ENCODE measurements at places on chromosomes 3 and 15.
A peak's percentile ranks its signal among the peaks of the same experiment; 100 is the strongest.

- DNase-seq: no peak
These were observed 226.4 kb downstream of the OPA1 start for GRCh38 chr3:193819117-193820010.

DNA sequence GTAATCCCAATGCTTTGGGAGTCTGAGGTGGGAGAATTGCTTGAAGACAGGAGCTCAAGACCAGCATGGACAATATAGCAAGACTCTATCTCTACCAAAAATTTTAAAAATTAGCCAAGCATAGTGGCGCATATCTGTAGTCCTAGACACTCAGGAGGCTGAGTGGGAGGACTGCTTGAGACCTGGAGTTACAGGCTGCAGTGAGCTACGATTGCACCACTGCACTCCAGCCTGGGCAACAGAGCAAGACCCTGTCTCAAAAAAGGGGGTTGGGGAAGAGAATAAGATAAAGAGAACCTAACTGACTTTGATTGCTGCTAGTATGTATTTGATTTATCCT lies 755 bp downstream of the CD200R1 start:
- no peak for DNase-seq

DNA sequence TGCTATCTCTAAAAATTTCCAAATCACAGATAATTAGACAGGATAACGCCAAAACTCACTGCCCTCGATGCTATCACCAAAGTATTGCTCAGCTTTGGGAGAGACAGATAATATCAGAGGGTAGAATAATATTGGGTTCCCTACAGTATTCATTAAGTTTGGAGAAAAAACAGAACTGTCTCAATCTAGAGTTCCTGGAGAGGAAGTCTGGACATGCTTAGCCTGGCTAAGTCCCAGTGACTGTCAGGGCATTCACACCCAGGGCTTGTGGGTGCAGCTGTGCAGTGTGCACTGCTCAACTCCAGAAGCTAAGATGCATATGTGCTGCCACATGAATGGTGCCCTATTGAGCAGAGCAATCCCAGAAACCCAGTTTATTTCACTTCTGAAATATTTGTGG lies 459.6 kb upstream of the DPH6 start:
- DNase-seq: no peak

DNA sequence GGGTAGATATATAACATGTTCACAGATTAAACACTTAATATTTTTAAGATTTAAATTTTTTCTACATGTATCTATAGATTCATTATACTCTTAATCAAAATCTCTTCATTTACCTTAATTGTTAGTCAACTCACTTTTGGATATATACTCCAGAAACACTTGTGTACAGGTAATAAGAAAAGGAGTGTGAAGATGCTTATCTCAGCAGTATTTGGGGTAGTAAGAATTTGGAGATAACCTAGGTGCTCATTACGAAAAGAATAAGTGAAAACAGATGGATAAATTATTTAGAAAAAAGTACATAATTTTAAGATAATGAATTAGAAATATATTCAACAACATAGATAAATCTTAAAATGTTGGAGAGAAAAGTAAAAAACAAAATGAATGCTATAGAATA lies 226.5 kb upstream of the PLSCR5 start:
- no peak for DNase-seq

DNA sequence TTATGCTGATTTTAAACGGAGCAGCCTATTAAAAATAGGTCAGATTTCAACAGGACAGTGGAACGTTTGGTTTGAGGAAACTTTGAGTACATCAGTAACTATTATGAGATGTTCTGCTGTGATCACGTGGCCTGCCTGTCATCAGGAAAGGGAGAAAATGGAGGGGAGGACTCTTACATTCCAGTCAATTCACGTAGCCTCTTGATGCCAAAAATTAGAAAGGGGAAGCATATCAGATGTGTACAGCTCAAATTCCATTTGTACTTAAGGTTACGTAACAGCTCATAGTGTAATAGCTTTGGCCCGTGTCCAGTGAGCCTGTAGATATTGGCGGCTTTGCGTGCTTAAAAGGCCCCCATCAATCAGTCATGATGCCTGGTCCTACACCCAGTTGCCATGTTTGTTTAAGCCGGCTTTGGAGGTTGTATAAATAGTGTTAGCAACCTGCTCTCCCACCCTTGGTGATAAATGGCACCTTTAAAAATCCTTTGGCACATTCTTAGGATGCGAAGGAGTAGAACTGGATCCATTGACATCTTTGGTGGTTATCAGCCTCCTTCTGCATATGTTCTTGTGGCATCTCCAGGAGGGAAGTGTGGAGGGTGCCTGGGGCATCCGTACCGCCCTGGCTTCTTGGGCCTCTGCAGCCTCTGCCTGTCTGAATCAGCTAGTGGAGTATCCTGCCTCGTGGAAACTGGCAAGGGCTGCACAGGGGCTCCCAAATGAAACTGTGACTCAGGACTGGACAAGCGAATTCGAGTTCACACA lies 163.9 kb downstream of the THSD4 start:
- DNase-seq: peak; percentile 58

DNA sequence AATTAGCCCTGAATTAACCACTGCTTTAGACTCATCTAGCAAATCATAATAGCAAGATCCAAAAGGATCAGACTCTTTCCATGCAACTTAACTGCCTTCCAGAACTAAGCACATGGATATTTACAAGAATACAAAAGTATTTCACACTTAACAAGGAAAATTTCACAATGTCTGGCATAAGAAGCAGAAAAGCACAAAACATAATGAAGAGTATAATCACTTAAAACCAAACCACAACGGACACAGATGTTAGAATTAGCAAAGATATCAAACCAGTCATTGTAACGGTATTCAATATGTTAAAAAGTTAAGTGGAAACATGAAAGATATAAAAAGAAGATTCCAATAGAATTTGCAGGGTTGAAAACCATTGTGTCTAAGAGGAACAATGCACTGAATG lies 51.5 kb upstream of the COL6A6 start:
- DNase-seq: no peak

DNA sequence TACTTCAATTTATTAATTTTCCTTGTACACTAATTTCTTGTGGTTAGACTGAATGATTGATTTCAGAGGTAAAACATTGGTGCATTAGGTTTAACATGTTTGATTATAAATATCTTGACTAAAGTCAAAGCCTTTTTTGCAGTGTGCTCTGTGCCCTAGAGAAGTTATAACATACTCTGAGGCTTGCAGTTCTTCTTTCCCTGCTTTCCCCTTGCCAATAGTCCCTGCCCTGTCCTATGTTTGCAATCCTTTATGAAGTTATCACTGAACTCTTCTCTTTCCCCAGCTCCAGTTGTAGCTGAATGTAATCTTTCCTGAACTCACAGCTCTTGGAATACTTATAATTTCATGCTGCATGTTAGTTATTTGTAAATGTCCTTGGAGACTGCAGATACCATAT lies 35.6 kb downstream of the USP3 start:
- no peak for DNase-seq

GRCh38 chr15:63483521-63484371 lies 20.6 kb upstream of the USP3 start:
- DNase-seq: no peak

DNA sequence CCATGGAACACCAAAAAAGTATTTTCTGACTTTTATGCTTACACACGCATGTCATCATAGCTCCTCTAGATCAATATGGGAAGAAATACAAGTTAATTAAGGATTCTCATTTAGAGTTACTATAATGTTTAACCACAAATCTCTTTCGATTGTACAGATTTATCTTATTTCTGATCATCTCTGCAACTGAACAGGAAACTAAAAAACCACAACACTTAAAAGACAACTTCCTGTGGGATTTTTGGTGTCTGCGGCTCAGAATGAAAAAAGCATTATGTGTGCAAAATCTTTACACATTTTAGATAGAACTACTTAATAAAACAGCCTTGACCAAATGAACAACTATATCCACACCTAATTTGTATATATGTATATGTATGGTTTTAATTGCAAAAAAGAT lies 3.0 kb upstream of the TJP1 start:
- DNase-seq: no peak

GRCh38 chr3:89217148-89217685 lies 109.8 kb downstream of the EPHA3 start:
- DNase-seq: no peak

- no peak for DNase-seq
These were observed 133.8 kb upstream of the RARB start for GRCh38 chr3:25294169-25294805.

GRCh38 chr15:100108846-100109245 lies 232.9 kb downstream of the ADAMTS17 start:
- DNase-seq: peak; percentile 9

DNA sequence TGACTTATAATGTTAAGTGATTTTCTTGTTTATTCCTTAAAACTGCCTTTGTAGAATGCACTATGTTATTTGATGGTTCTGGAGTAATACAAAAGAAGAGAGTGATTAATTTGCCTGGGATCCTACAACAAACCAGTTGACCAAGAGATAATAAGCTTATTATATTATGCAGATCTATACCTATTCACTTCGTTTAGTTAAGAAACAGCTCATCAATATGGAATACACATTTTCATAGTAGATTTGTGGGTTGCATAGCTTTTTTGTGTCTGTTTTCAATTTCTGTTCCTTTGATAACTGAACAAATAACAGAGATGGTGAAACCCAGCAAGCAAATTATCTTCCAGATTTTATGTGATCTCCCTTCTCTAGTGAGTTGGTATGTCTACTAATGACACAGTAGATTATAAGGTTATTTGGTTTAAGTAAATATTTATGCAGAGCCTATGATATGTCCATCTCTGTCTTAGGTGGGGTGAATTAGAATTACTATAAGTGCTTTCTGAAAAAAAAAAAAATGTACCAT lies 443.3 kb upstream of the TPRG1 start:
- no peak for DNase-seq

DNA sequence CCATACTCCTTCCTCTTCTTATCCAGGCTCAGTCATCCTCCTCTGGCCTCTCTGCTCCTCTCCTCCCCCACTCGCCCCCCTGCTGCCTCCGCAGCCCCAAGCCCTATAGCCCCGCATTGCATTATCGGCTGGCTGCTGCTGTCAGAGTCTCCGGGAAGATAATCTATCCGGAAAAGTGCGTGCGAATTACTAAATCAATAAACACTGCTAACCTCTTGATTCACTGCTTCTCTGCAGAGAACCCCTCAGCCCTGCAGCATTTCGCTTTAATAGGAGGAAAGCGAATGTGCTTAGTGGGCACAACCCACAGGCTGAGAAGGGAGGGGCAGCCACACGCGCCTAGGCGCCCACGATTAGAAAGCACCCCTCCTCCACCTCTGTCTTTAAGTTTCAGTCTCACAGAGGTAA lies 167.6 kb downstream of the ABHD5 start:
- no peak for DNase-seq

GRCh38 chr3:112360561-112360960 lies 27.6 kb downstream of the CD200 start:
- DNase-seq: no peak

DNA sequence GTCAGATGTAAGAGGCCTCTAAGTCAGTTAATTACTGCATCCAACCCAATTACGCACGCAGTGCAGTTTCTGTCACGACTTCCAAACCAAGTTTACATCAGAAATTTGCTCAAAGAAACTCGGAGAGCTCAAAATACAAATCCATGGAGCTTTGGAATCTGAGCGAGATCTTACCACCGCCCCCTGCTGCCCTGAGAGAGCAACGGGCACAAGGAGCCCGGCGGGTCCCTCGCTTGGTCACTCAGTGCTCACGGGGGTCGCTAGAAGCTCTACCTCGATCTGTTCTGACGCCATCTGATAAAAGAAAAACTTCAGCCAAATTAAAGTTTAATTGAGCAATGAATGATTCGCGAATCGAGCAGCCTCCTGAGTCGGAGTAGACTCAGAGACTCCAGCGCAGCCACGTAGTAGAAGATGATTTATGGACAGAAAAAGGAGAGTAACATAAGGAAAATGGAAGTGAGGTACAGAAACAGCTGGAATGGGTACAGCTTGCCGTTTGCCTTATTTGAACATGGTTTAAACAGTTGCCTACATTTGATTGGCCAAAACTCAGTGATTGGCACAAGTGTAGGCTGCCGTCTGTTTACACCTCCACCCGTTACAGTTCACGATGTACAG lies 232.7 kb upstream of the ATP10A start:
- no peak for DNase-seq

- DNase-seq: no peak
These were observed 9.1 kb downstream of the CLCN2 start for GRCh38 chr3:184352149-184352785.

DNA sequence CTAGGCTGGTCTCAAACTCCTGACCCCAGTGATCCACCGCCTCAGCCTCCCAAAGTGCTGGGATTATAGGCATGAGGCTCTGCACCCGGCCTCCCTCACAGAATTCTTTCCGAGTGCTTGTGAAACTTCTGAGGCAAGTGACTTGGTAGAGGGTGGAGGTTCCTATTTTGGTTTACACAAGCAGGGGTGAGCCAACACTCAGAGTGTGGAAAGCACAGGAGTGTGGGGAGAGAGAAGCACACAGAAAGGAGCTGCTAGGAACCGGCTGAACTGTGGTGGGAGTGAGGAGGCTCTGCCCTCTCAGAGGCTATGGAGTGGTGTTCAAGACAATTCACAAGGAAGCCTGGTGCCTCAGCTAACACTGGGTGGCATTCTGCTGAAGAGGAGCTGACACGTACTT lies 7.7 kb downstream of the CAPN3 start:
- DNase-seq: no peak

Data from left hindlimb (tissue), 1 donor.